ENCODE measurements at places on chromosomes 12 and 14.
A peak's percentile ranks its signal among the peaks of the same experiment; 100 is the strongest.

DNA sequence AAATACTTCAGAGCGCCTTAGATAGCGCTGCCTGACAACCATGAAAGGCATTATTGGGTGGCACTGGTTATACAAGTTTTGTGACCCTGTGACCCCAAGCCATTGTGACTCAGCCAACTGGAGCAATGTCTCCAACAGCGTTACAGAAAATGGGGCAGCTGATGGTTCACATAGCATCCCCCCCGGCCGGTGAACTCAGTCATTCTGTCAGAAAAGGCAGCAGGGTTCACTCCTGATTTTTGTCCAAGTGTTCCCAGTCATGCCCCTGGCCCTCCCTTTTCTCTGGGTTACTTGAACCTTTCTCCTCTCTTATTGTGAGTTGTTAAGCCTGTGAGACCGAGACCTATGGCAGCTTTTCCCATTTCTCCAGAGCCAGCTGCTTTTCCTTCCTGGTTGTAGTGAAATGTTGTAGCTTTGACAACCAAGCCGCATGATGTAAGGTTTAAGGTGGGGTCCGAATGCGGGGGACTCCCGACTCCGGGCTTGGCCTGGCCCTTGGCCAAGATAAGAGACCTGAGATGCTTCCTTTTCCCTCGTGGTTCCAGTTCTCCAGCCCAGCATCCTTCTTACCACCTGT, 22.0 kb downstream of the CD9 start:
- no peak for DNase-seq

DNA sequence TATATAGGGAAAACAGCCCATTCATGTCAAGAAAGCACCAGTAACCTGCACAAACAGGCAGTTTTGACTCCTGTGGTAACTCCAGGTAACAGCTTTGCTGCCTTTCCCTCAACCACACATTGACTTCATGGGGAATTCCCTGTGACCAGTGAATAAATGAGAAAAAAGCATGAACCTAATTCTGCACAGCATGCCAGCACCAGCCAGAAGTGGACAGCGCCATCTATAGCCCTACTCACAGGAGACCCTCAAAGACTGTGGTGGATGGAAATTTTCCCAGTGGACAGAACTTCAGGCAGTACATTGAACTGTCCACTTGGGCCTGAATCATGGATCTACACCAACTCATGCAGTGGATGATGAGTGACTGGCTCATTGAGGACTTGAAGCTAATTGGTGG, 152.1 kb downstream of the SLC8A3 start:
- no peak for DNase-seq

DNA sequence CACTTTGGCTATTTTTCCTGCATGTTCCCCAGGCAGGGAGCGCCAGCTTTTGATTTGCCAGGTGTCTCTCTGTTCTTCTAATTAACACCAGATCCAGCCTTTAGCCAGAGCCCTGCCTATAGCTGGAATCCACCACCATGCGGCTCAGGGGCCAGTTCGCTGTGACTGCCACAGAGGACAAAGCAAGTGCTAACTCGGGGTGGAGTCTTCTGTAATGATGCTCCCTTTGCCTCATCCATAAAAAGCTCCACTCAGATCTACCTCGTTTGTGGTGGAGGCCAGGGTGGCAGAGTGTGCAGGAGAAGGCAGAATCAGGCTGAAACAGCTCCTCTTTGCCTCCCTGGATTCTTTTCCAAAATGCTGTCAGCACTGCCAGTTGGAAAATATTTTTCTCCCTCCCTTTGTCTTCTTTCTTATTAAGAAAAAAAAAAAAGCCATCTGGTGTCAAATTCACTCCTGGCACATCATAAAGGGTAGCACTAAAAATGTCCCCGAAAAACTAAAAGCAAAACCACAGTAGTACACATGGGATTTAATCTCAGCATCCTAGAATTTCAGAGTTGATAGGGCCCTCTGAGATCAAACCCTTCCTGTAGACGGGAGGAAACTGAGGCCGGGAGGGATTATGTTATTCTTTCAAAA, 18.0 kb upstream of the CTDSP2 start:
- peak; percentile 70 for DNase-seq

DNA sequence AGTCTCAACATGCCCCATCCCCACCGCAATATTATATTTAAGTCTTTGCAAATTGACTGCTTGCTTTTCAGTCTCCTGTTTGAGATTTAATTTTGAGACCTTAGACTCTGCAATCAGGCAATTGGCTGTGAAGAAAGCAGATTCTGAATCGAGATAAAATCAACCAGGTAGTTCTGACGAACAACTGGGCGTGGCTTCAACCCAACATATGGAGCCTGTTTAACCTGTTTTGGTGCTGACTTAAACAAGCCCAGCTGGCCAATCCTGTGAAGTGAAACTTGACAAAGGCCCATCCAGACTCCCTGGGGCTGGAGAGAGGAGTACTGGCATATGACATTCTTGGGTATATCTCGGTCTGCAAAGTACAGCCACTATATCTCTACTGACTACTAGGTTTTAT, 9.8 kb upstream of the CIPC start:
- no peak for DNase-seq

DNA sequence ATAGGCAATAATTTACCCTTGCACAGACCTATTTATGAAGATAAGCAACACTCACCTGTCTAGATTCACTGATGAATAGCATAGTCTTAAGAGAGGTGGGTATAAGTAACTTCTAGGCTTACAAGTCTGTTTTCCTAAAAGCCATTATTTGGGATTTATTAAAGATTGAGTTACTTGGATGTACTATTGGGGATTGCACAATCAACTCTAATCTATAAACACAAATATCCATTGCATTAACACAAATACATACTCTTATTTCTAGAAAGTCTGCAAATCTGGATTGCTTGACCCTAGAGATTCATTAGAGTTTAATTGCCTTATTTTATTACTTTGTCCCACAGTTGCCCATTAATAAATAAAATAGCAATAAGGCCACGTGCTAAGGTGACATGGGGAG, 148.1 kb upstream of the CCDC198 start:
- DNase-seq = no peak

DNA sequence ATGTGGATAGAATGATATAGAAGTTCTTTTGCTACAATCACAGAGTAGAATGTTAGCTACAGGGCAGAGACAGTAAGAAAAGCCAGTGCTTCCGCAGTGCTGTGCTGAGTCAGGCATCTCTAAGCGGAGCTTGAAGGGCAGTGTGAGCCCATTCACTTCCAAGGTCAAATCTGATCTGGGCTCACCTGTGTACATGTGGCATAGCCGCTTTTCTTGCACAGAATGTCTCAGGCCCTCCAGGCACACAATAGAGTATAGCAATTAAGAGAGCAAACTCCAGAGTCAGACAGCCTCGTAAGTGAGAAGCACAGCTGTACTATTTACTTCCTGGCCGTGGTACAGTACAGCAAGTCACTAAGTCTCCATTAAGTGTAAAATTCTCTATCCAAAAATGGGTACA, 26.8 kb downstream of the CORO1C start:
- no peak for DNase-seq

DNA sequence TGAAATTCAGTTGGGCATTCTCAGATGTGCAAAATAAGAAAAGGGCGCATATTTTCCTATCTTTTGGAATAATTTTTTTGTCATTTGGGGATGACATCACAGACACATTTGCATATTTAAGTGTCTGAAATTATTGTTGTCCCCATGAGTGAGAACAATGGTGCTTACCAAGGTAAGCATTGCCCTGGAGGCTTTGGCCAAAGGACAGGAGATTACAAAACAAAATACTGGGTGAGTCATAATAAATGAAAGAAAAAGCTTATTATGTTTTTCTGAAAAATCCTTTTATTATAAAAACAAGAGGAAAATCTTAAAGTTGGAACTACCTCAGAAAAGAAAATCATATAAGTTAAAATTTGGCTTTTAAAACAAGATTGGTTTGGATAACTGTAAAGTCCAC, 254.9 kb downstream of the BTG1 start:
- peak; percentile 20 for DNase-seq

- DNase-seq = no peak
Measured at GRCh38 chr12:31600252-31600651, 9.3 kb upstream of the DENND5B start.

GRCh38 chr12:68621472-68622081, 10.9 kb downstream of the RAP1B start:
- no peak for DNase-seq

DNA sequence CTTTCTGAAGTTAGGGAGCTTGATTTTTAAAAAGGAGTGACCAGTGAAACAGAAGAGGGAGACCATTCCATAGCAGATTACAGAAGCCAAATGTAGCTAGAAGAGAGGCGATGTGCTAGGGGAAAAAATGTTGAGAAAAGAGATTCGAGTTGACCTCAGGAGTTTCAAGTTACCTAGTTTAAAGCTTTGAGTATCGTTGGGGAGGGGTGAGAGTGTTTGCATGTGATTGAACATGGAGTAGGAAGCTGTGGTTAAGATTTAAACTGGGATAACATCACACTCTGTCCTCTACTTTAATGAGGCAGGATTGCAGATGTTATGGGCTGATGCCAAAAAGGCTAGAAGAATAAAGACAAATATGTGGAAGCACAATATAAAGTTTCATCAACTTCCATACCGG, 3.7 kb downstream of the LETMD1 start:
- DNase-seq = no peak

- DNase-seq = no peak
Measured at GRCh38 chr12:61999311-61999710, 260.9 kb upstream of the USP15 start.

DNA sequence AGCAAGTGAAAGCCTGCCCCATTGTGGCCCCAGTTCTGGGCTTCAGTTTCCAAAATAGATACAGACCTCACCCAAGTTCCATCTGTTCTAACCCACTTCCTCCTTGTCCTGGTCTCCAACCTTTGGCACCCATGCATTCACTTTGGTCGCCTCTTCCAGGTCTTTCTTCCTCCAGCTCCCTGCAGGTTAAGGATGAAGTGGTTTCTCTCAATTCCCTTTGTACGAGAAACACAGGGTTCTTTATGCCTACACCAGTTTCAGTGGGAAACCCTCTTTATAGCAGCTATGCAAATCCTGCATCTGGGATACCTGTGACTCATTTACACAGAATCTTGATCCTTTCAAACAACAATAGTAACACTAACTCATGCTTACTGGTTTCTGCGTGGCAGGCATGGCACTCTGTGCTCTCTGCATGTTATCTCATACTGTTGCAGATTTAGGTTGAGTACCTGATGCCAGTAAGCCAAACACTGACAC, 110.6 kb upstream of the AMIGO2 start:
- peak; percentile 29 for DNase-seq

DNA sequence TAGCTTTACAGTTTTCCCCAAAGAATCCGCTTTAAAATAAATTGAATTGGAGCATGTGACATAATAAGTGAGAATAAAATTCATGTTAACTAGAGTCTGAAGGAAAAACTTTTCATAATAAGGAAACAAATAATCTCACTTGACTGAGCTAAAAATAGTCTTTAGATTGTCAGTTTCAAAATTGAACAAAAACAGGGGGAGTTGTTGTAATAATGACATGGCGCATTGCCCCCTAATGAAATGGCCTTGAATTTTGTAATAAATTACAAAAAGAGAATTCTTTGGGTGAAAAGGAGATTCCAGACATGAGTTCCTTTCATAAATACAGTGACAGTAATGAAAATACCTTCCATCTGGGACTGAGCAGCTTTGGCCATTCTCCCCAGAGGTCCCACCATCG, 178.6 kb downstream of the EFCAB11 start:
- no peak for DNase-seq

- DNase-seq = no peak
Measured at GRCh38 chr14:77979171-77979570, 179.3 kb downstream of the ADCK1 start.

- no peak for DNase-seq
Measured at GRCh38 chr12:116821291-116821690, 60.0 kb downstream of the HRK start.

GRCh38 chr14:50785457-50786063, 45.4 kb downstream of the NIN start:
- no peak for DNase-seq

- no peak for DNase-seq
Measured at GRCh38 chr12:25034676-25035075, 85.8 kb upstream of the BCAT1 start.

GRCh38 chr12:67915335-67915851, 73.9 kb upstream of the IFNG-AS1 start:
- DNase-seq = no peak

DNA sequence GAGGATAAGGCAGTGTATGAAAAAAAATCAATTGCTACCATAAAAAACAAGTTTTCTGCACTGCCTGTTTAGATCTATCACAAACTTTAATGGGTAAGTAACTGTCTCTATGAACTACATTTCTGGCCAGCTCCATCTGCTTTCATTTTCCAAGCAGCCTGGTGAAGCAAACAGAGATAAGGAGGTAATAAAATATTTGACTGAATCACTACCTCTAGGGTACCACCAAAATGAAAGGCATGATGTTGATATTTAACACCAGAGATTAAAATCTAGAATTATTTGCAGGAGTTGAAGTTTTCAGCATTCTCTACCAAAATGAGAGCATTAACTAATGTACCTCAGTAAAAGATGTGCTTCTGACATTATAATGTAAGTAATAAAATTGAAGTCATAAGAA, 863.5 kb upstream of the MGAT4C start:
- peak; percentile 35 for DNase-seq

GRCh38 chr12:85509081-85509856, 229.2 kb downstream of the ALX1 start:
- no peak for DNase-seq

DNA sequence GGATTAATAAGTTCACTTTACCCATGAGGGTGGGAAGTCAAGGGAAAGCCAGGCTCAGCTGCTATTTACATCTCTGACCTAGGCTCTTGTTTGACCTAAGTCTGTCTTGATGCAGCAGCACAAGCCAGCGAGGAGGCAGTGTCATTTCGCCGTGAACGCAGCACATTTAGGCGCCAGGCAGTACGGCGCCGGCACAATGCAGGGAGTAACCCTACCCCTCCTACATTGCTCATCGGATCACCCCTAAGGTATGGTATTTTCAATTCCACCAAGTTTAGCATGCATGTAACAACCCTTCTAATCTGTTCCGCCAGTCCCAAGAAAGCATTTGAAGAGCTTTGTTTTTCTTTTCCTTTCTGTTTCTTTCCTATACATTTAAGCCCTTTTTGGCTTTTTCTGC, 81.2 kb downstream of the PCNX1 start:
- DNase-seq = no peak

GRCh38 chr12:76080729-76081415, 3.6 kb downstream of the NAP1L1 start:
- no peak for DNase-seq

DNA sequence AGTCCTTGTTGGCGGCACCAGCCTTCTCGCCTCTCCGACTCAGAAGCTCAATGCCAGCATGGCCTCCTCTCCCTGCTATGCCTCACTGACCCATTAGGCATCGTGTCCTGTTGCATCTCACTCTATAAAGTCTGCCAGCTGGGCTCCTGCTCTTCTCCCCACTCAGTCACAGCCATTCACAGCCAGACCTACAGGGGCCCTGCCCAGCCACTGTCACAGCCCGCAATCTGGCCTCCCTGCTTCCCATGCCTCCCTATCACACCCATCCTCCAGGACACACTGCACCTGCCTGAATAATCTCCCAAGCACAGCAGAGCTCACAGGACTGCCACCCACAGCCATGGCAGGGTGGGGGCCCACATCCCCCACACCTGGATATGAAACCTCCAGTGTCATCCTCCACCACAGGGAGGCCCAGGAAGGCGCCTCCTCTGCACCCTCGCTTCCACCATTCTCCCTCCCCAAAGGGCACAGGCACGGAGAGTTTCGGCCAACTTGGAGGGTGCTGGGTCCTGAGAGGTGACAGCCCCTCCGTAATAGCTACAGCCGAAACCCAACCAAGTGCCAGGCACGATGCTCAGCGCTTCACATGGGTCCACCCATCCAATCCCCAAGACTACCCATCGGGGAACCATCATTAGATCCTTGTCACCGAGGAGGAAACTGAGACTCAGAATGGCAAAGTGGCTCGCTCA, 370.3 kb downstream of the BCL11B start:
- DNase-seq = no peak

Data from cardiac fibroblast (primary cell).